ENCODE measurements at places on chromosomes 13 and 19.

DNA sequence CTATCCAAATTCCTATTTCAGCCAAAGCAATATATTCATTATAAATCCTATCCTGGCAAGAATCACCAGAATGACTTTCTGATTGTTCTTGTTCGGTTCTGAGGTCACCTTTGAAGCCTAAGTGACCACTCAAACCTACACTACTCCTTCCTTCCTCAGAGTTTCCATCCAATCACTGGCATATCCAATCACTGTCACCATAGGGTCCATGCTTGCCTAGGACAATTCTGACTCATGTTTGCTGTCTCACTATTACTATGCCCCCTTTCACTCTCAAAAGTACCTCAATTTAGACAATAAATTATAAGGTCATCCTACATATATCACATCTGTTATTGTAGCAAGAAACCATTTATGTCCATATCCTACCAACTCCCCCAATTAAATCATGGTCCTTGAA lies 58.9 kb downstream of the UBL3 start:
- DNase-seq = no peak

- DNase-seq = no peak
Measured at GRCh38 chr13:27200413-27201070, 28.9 kb upstream of the USP12 start.

DNA sequence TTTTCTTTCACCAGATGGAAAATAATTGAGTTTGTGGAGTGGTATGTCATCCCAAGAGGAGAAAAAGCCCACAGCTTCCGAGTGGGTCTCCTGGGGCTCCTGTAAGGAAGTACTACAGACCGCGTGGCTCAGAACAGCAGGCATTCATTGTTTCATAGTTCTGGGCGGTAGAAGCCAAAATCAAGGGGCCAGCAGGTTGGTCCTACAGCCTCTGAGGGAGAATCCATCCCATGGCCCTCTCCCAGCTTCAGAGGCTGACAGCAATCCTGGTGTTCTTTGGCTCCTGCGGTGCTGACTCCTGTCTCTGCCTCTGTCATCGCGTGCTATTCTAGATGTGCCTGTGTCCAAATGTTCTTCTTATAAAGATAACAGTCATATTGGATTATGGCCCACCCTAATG lies 362.6 kb downstream of the FGF14 start:
- DNase-seq = no peak

DNA sequence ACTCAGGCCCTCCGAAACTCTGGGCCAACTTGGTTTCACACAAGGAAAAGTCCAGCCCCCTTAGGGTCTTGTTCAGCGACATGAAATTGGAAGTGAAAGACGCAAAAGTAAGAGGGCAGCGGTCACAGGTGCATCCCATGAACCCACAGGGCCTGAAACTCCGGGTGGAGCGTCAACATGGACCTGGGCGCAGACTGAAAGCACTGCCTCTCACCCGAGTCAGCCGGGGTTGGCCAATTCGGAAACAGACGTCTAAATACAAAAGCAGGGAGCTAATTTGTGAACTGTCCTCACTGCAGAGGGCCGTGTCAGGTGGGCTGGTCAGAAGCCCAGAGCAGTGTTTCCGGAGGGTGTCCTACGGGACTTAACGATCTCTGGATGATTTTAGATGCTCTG lies 26.7 kb downstream of the ADPRHL1 start:
- no peak for DNase-seq

- DNase-seq = no peak
Measured at GRCh38 chr19:29188289-29189032, 24.5 kb downstream of the UQCRFS1 start.

DNA sequence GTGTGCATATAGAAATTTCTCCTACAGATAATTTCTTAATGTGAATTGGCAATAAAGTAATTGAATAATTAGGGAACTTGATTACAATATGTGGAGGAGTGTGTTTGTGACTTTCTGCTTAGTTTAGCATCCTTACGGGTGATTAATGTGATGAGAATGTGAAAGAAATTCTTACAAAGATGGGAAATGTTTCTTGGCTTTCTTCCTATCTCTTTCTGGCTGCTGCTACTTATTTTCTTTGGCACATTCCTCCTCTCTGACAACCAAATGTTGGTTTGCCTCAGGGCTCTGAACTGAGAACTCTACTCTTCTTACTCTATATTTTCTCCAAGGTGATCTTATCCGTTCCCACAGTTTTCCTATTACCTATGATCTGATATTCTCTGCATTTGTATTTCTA lies 300.1 kb downstream of the TBC1D4 start:
- peak; percentile 6 for DNase-seq

DNA sequence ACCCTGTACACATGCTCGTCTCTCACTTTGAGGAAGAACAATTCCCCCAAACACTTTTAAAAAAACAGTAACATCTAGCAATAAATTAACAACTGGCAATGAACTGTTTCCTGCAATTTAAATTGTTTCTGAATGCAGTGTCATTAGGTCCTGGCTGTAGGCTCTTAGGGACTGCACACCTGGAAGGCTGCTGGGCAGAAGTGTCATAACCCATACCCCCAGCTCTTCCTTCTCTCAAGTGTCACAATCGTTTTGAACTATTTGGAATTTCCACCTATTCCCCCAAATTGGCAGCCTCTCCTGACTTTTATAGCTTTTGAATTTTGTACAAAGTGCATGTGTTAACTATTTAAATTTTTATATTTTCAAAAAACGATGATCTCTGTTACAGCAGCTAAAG lies 38.2 kb upstream of the KPNA3 start:
- DNase-seq = no peak

GRCh38 chr13:37142877-37143276 lies 37.4 kb upstream of the CSNK1A1L start:
- DNase-seq = no peak

DNA sequence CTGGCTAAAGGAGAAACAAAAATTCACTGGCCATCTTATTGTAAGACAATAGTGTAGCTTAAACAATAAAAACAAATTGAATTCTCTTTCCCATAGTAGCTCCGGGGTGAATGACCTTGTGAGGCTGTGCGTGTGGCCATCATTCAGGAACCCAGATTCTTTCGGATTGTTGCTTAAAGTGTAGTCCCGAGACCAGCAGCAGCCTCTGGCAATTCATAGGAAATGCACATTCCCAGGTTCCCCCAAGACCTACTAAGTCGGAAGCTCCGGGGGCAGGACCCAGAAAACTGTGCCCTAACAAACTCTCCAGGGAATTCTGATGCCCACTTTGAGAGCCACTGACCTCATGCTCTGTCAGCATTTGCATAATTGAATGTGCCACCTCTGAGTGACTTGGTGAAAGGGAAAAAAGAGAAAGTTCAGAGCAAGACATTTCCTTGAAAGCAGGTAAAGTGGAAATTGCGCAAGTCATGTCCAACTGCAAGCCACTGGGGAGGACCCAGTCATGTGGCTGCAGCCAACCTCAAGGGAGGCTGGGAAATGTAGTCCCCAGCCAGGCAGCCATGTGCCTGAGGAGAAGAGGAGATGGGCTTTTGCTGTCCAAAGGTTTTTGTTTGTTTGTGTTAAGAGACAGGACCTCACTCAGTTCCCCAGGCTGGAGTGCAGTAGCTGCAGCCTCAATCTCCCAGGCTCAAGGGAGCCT lies 50.7 kb upstream of the PNMA8B start:
- DNase-seq = peak; percentile 55

- DNase-seq = peak; percentile 58
Measured at GRCh38 chr13:45374917-45375316, 33.9 kb upstream of the TPT1 start.

GRCh38 chr19:28247243-28247642 lies 965.7 kb downstream of the UQCRFS1 start:
- DNase-seq = no peak

GRCh38 chr19:31725051-31725450 lies 375.8 kb upstream of the TSHZ3 start:
- no peak for DNase-seq

DNA sequence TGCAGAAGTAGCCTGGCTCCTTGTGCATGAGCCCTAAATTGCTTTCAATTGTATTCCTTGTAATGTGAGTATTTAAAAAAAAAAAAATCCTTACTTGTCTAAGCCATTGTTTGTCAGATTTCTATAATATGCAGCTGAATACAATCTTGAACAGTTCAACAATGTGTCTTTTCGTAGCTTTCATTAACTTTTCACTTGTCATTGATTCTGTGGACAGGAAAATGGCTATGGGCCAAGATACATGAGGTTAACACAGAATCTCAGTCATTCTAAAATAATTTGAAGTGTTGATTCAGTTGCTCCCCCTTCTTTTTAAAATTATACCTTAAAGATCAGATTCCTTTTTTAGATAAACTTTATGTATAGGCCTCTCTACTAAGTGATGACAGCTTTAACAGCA lies 395.8 kb upstream of the KLF12 start:
- DNase-seq = no peak

DNA sequence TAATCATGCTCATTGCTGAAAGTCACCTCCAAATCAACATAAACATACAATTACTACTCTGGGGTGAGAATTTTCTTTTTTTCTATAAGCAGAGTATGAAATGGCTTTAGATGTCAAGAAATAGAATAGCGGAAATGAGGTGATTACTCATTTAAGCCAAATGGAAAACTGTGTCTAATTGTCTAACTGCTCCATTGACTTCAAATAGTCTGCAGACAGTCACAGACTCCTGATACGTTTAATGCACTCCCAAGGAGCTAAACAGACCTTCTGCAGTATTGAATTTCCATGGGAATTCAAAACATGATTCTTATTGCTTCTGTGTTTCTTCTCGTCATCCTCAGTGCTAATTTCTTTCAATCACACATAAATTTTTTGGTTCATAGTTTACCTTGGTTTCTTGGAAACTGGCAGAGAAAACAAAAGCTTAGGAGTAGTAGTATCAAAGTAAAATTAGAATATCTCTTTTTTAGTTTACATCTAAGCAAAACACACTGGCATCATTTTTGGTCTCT lies 865.2 kb upstream of the SLC10A2 start:
- no peak for DNase-seq

DNA sequence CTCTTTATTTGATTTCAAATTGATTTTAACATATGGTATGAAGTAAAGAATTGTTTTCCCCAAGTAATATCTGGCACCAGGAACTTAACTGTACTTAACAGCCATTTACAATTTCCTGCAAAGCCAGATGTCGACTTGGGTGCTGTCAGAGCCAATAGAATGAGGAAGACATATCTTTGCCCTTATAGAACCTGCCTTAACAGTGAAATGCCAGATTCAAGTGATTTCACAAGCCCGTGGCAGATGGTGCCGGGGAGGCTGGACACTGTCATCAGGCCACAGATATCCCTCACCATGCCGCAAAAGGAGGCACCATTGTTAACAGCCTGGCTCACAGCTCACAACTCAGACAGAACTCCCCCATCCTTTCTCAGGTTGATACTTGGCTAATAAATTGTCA lies 48.7 kb downstream of the ESD start:
- no peak for DNase-seq

DNA sequence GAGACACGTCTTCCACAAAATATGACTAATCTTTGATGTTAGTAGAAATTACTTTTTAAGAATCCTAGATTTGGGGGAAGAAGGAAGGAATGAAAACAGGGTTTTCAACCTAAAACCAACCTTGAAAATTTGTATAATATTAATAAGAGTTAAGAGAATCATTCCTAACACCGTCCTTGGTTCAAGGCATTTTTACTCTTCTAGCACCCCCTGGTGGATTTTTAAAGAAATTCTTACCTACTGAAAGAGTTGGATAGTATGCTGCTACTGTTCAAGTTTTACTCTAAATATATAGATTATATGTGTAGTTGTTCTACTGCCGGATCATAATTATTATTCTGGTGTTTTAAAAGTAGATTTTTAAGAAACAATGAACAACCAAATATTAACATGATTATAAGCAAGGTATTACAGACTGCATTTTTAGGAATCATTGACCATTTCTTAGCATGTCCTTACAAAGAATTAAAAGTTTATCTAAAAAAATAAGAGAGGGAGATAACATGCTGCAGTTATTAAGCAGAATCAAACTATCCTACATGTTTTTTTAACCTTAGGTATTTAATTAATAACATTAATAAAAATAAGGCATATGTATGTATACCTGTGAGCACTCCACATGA lies 7.4 kb upstream of the SLITRK6 start:
- peak; percentile 47 for DNase-seq

Measured in GM23248 (cell line).